NCI-H1436 (cell line): ENCODE measurements at places on chromosomes 16 and 17.
A peak's percentile ranks its signal among the peaks of the same experiment; 100 is the strongest.

DNA sequence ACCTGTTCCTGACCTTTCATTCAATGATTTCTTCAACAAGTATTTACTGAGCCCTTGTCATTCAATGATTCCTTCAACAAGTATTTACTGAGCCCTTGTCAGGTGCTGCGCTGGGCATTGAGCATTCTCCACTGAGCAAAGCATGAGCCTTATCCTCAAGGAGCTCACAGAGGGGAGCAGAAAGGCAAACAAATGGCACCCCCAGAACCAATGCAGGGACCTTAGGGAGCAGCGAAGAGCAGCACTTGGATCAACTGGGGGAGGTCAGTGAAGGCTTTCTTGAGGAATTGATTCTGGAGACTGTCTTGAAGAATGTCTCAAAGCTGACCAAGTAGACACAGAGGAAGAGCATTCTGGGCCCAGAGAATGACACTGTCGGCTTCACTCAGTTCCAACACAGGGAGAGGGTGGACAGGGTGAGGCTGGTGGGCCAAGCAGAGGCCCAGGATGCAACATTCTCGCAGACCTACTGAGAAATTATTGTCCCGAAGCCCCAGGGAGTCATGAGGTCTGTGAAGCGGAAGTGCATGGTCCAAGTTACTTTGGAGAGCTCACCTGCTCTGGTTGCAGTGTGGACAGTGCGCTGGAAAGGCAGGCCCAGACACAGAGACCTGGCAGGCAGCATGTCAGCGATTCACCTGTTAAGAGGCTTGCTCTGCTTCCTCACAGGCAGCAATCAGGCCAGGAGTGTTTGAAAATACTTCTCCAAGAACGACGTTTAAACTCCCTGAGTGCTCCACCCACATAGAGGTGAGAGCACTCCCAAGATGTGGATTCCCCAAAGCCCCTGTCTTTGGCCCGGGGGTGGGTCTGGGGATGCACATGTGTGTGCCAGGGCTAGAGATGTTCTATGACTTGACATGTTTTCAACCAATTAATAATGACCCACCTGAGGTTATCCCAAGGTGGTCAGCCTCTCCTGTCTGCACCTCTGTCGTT lies 3.2 kb upstream of the MPO start:
- no peak for DNase-seq

DNA sequence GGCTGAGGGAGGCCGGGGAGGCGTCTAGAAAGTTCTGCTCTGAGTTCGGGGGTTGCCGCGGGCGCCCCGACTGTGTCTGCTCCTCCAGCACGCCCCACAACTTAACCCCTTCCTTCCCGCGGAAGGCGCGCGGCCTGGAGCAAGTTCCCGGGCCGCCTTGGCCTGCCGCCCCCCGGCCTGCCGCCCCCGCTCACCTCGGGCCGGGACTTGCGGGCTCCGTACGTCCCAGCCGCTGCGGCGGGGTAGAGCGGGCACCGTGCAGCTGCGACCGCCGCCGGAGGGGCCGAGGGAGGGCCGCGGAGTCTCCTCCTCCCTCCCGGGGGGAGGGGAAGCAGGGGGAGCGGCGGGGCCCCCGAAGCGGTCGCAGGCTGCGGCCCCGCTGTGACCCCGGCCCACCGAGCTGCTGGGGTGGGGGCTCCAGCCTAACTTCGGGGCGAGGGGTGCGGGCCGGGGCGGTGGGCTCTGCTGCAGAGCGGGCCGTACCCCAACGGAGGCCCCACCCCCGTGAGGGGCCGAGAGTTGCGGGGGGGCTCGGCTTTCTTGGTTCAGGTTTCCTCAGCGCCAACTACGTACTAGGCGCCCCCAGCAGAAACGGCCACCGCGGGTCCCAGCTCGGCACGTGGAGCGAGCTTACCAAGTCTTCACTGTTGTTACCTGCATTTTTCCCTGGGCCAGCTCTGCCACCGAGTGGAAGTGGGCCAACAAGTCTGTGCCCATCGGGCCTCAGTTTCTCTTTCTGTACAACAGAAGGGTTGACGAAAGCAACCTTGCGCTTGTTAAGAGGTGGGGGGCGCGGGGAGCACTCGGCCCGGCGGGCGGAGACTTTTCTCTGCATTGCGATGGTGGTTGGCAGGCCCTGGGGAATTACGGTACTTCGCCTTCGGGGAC lies at the start of gene CCDC102A:
TSS of gene CCDC102A (minus strand) at position 266 of the 888 bp plus-strand sequence. CDS start 7,394 bp downstream, outside the sequence.
- peak; percentile 31 for DNase-seq

GRCh38 chr17:68381076-68381900 lies 76.0 kb downstream of the WIPI1 start:
- no peak for DNase-seq

GRCh38 chr16:11726008-11726407 lies 16.6 kb downstream of the TXNDC11 start:
- DNase-seq, result no peak

GRCh38 chr16:15639061-15639568 lies 3.8 kb downstream of the MARF1 start:
- DNase-seq, result no peak

DNA sequence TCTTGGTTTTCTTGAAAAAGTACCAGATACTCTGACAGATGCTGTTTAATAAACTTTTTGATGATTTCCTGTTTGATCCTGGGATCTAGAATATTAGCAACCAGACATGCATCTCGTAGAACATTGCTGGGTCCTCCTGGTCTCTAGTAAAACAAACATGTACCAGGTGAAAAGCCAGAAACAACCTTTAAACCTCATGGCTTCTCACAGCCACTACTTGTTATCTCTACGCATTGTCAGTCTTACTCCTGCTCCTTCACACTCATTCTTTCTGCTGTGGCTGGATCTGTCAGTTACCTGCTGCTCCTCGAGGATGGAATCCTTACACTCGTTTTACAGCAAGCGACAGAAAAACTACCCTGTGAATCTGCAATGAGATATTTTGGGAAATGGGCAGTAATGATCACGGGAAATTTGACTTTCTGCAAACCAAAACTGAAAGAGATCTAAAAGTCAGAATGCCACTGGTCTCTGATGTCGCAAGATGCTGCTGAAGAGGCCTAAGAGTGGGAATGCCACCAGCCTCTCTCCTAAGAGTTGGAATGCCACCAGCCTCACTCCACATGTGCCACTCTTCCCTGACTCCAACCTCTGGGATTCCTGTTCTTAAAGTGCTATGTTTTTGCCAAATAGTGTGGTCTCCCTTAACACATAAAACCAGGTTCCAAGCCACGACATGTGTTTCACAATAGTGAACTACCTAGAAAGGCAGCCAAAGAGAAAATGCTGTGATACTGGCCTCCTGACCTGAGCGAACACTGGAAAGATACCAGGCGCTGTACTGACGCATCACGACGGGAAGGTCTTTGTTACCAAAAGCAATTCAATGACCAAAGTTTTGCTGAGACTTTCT lies 86.3 kb downstream of the VPS53 start:
- DNase-seq, result no peak

GRCh38 chr17:19904412-19904811 lies 36.7 kb upstream of the ULK2 start:
- no peak for DNase-seq

- DNase-seq, result no peak
Observed at GRCh38 chr17:78997231-78997741, 12.3 kb downstream of the CANT1 start.

- no peak for DNase-seq
Observed at GRCh38 chr16:11296706-11297491, 15.8 kb upstream of the PRM1 start.

DNA sequence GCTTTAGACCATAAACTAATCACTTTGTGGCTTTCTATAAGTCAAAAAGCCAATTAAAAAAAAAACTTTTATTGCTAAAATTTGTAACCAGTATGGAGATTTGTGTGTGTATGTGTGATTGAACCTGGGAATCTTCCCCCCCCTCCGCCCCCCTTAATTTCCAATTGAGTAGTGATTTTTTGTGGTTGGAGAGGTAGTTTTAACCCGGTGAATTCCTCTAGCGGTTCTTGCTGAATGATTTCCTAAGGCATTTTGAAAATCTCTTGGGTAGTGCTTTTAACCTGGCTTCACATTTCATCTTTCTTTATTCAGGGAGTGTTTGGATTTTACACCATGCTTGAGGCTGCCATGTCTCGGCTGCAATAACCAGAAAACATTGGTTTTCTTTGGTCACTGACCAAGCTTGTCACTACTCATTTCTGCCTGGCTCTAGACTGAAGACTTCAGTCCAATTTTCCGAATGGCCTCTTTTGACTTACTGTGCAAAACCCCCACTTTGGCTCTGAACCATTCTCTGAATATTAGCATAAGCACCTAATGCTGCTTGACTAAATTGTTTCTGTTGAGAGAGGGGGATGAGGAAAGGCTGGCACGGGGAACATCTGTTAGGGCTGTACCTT lies 35.6 kb downstream of the PRKCA start:
- DNase-seq, result no peak

- no peak for DNase-seq
Observed at GRCh38 chr16:74771656-74772315, 2.8 kb downstream of the FA2H start.

DNA sequence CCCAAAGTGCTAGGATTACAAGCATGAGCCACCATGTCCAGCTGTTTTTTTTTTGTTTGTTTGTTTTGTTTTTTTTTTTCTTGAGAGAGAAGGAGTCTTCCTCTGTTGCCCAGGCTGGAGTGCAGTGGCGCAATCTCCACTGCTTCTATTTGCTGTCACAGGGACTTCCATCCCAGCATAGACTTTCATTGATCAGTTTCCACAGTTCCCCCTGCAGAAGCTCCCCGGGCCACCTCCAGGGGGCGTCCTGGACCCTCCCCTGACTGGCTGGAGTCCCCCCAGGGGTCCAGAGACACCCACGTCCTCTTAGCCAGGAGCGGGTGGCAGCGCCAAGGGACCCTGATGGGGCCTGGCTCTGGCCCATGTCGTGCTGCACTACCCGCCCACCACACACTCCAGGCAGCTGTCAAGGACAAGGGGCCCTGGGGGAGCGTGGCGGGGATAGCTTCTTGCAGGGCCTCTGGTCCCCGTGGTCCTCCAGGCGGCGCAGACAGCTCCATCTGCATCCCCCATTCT lies 3.1 kb upstream of the NPW start:
- no peak for DNase-seq

DNA sequence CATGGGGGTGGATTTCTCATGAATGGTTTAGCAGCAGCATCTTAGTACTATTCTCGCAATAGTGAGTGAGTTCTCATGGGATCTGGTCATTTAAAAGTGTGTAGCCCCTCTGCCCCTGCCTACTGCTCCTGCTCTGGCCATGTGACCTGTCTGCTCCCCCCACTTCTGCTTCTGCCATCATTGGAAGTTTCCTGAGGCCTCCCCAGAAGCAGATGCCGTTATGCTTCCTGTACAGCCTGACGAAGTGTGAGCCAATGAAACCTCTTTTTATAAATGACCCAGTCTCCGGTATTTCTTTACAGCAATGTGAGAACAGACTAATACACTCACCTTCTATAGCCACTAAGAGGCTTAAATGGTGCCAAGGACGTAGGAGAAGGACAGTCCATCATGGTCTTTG lies 51.5 kb downstream of the NOL11 start:
- DNase-seq, result no peak

GRCh38 chr16:76335180-76335974 lies 58.2 kb downstream of the CNTNAP4 start:
- DNase-seq, result no peak

DNA sequence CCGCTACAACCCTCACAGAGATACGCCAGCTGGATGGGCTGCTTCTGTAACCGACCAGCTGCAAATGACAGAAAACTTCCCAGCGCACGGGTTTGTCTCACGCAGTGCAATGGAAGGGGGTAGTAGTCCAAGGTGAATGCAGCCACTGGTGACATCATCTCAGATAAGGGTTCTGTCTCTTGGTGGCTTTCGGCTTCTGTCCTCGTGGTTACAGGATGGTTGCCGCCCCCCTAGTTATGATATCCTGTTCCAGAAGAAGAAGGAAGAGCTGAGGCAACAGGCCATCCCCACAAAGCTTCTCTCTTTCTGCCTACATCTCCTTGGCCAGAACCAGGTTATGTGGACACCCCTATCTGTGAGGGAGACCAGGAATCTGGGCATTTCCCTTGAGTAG lies 40.3 kb upstream of the BAHCC1 start:
- no peak for DNase-seq

DNA sequence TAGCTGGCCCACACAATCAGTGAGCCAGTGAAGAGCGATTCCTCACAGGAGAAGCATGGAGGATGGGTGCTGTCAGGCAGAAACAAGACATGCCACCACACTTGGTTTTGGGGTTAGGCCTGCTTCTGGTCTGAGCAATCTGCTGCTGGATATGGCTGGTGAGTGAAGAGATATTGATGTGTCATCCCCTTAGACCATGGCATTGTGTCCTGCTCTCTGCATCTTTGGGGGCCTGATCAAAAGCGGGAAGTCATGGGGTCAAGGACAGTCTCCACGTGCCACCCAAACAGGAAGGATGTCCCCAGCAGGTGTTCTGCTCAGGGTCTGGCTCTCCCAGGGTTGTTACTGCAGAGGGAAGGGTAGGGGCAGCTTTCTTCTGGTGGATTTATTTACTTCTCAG lies 140.7 kb downstream of the PRKCB start:
- DNase-seq, result no peak

DNA sequence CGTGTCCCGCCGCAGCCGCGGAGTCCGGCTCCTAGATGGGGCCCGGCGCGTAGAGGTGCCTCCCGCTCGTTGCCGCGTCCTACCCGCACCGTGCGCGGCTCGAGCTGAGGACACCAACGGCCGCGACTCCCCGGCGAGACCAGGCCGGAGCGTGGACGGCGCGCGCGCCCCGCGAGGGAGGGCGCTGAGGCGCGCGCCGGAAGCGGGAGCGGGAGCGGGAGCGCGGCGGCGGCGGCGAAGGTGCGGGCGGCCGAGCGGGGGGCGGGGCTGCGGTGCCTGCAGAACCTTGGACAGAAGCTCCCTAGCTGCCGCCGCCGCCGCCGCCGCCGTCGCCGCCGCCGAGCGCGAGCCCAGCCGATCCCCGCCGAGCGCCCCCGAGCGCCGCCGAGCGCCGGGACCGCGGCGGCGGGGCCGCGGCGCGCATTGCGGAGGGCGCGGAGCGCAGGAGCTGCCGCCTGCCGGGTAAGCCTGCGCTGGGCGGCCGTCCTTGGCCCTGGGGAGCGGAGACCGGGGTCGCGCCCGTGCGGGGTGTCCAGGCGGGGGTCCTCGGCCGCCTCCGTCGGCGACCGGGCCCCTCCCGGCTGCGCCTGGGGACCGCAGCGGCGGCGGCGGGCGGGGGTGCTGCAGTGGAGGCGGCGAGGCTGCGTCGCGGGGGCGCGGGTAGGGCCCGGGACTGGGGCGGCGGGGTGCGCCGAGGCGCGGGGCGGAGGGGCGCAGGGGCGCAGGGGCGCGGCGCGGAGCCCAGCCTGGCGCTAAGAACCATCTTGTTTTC lies at the start of gene CDK5R1:
TSS of gene CDK5R1 (plus strand) at position 293 of the 772 bp plus-strand sequence. CDS start 628 bp downstream, outside the sequence.
- peak; percentile 60 for DNase-seq

DNA sequence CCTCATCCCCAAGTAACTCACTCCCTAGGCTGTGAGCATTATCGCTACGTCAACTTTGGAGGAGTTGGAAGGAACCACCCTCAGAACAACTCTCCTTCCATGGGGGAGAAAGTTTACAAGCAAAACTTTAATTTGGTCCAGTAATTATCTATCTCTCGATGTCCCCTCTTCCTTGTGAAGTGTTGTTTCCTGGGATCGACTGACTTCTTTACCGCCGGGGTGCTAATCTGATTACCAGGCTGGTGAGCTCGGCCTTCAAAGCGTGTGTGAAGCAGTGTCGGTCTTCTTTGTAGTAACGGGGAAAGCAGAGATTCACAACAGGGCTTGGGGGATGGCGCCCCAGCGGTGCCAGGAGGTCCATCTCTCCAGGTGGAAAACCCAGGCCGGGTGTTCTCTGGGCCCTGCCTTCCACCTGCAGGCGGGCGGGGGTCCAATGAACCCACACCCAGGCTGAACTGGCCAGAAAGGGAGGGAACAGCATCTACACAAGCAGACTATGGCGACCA lies 14.5 kb upstream of the FOXF1 start:
- DNase-seq, result no peak
